D341Med (cell line): ENCODE measurements at places on chromosomes 2 and 18.

- no peak for DNase-seq
These were observed 1.1 kb upstream of the MBOAT2 start for GRCh38 chr2:9004338-9005204.

GRCh38 chr18:45834306-45834705, 8.8 kb downstream of the SIGLEC15 start:
- peak; percentile 29 for DNase-seq

GRCh38 chr2:158726911-158727592, 68.1 kb upstream of the DAPL1 start:
- DNase-seq = no peak

- DNase-seq = no peak
These were observed 108.3 kb upstream of the PPP1CB start for GRCh38 chr2:28643327-28643726.

DNA sequence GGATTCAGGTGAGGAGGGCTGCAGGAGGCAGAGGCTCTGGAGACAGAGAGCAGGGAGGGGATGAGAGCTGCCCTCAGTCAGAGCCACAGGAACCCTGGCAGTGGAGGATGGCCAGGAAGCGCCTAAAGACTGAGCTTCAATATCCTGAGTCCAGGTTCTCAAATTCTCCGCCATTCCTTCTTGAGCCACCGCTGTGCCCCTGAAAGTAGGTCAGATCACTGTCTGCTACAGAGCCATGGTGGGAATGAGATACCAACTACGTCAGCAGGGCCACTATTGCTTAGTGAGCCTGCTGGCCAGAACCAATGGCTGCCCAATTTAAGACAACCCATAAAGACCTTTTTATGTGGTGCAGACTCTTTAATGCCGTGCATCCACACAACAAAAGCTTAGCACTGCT, 155.5 kb downstream of the CTIF start:
- DNase-seq = no peak

GRCh38 chr2:226087505-226088365, 688.2 kb downstream of the NYAP2 start:
- no peak for DNase-seq

GRCh38 chr18:44719519-44720060, 38.9 kb downstream of the SETBP1 start:
- DNase-seq = no peak

DNA sequence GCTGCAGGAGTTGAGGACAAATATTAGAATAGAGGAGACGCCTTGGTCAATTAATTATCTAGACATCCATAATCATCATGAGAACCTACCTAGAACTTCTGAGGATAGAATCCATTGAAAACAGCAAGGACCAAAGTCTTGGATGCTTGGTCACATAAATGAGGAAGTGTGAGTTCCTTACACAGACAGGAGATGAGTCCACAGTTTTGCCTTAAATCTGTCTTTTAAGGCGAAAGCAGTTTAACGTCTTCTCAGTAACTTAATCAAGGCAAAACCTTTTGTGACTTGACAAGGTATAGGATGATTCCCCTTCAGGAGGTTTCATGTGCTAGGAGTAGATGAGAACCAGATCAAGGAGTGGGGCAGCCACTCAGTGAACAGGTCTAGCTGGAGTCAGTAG, 1783.2 kb upstream of the CELF4 start:
- no peak for DNase-seq

DNA sequence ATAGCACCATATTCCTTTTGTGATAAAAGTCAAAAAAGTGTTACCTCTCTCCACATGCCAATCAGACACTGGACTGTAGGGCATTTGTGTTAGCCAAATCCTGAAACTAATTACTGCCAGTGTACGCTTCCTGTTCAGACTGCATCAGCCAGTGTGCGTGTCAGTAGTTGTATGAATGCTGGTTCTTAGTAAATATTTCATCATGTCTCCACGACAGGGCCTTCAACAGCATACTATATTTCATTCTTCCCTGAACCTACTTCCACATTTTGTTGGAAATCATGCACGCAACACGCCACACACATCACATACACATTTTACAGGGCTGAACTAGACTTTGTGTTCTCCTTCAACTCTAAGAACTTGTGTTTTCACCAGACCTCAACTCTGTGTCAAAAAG, 77.5 kb downstream of the EPB41L3 start:
- DNase-seq = no peak

DNA sequence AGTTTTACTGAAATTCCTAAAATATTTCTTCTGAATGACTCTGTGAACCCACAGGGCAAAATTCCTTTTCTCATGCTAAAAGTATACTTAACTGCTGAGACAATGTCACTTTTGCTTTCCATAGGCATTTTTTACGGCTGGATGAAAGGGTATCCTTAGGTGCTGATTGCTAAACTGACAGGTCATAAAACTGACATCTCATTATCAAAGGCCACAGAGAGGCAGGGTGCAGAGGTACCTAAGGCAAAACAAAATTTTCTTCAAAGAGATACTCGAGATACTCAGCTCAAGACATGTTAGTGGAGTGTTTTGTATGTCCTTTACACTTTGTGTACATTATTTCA, 62.0 kb upstream of the WDR75 start:
- DNase-seq = no peak

DNA sequence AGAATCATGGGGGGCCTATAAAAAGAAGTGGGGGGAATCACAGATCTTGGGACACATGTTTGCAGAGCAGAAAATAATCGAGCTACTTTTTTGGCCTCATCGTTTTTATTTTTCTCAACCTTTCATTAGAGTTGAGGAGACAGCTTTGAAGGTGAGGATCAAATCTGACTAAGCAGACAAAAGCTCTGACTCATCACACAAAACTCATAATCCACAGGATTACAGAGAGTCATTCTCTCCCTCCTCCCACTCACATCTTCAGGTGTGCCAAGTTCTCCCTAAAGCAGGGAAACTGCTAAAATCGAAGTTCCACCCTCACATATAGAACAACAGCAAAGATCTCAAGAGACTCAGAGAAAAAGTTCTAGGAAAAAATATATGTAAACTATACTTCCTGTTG, 15.6 kb downstream of the BAZ2B start:
- DNase-seq = no peak

- no peak for DNase-seq
These were observed 78.2 kb downstream of the DYSF start for GRCh38 chr2:71531522-71532047.

GRCh38 chr2:137800386-137800785, 163.9 kb upstream of the HNMT start:
- DNase-seq = no peak

DNA sequence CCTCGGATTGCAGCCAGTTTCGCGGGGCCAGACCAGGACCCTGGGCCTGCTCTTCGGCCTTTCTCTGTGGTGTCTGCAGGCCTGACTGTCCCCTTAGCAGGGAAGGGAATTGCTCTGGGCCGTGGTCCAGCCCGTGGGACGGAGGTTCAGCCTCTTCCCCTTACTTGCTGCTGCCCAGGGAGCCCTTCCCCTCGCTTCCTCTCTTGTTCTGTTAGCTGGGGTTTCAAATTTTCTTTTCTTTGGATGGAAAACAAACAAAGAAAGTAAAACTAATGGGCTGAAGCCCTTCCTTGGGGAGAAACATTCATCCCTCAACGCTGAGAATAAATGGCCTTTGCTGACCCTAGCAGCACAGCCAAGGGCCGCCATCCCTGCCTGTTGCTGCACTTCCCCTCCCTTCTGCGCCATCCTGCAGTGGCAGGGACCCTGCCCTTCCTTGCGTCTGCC, 52.4 kb downstream of the ASAP2 start:
- no peak for DNase-seq

GRCh38 chr18:49142216-49142615, 191.5 kb upstream of the SMAD7 start:
- DNase-seq = no peak

GRCh38 chr2:216004697-216005283, 8.6 kb downstream of the MREG start:
- DNase-seq = no peak

DNA sequence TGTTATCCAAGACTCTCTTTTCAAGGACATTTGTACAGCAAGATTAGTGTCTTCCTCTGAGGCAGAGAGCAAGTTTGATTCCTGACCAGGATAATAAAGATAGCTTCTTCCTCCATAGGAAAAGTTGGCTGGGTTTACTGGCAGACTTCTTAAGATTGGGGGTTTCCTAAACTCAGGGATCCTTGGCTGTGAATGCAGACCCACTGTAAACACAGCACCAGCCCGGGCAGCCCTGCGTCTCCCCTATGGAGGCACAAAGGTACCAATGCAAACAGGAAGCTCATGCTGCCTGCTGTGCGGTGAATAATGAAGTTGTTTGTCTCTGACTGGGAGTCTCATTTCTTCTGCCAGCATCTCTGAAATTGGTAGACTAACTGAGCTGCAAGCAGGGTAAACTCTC, 96.2 kb upstream of the ARHGAP28 start:
- no peak for DNase-seq

DNA sequence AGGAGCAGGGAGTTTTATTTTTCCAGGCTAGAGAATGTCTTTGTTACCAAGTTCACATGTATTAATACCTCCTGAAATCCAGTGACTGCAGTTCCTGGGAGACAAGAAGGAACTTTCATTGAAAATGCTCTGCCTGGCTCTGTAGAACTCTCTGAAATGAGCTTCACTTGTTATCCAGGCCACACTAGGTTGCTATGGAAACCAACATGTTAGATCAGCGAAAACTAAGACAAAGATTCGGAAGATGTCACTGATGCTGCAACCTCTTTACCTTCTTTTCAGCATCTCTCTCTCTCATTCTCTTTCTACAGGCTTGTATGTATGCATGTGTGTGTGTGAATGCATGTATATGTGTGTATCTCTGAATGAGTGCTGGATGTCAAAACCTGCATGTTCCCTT, 218.5 kb downstream of the TRIB2 start:
- no peak for DNase-seq

- no peak for DNase-seq
These were observed 30.2 kb downstream of the CMPK2 start for GRCh38 chr2:6835467-6835866.

DNA sequence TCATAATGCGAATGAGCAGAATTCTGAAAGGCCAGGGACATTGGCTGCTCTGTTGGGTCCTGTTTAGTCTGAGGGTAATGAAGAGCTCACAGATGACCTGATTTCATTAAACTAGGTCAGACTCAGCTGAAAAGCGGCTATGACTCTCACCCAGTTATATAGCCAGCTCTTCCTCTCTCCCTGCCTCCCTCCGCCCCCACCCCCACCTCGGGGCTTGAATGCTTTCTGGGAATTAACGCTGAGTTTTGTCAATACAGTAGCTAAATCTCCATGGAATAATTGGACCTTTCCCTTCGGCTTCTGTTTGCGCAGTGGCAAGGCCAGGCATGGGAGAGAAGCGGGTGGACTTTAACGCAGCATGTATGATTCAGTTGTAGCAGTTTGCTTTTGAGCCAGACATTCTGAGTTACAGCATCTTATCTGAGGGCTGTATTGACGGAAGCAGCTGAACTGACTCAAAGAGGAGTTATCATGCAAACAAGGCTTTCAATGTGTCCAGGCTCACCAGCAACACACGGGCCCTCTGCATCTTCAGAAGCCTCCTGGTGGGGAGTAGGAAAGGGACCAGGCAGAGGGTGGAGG, 110.6 kb downstream of the MYCN start:
- DNase-seq = no peak

- DNase-seq = no peak
These were observed 2.1 kb downstream of the NCKAP1 start for GRCh38 chr2:183035954-183036669.

GRCh38 chr2:125125902-125126301, 1100.8 kb downstream of the CNTNAP5 start:
- DNase-seq = no peak

GRCh38 chr18:23802817-23803216, 113.6 kb downstream of the LAMA3 start:
- no peak for DNase-seq

GRCh38 chr2:190303647-190304046, 16.0 kb downstream of the HIBCH start:
- DNase-seq = no peak

DNA sequence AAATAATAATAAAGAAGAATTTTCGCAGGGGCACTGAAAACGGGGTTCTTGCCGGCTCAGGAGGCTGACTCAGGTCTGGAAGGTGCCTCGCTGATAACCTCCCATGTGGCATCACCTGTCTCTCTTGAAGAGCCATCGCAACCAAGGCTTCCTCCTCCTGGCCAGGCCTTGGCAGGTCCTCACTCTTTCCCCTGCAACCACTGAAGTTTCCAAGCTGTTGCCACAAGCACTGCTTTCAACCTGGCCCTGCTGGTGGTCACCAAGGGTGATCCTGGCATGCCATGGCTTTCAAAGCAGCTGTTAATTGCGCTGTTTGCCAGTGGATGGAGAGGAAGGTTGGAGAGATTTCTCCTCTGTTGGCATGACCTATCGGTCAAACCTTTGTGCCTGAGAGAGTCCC, 163.6 kb upstream of the COPS8 start:
- DNase-seq = no peak

DNA sequence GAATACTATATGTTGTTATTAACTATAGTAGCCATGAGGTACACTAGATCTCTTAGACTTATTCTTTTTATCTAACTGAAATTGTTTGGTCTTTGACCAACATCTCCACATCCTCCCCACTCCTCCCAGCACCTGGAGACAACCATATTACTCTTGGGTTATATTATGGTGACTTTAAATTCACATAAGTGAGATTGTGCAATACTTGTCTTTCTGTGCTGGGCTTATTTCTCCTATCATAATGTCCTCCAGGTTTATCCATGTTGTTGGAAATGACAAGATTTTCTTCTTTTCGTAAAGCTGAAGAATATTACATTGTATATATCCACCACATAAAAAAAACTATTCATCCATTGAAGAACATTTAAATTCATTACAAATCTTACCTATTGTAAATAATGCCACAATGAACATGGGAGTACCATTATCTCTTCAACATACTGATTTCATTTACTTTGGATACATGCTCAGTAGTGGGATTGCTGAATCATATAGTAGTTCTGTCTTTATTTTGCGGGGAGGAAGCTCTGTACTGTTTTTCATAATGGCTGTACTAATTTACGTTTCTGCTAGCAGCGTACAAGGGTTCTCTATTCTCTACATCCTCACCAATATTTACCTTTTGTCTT, 159.2 kb upstream of the SCN7A start:
- no peak for DNase-seq

- no peak for DNase-seq
These were observed 290.8 kb upstream of the CHAC2 start for GRCh38 chr2:53476834-53477233.

- peak; percentile 77 for DNase-seq
These were observed 237.3 kb downstream of the DCDC2C start for GRCh38 chr2:3940661-3941060.

- no peak for DNase-seq
These were observed 134.2 kb downstream of the SMAD7 start for GRCh38 chr18:48816554-48816953.

- no peak for DNase-seq
These were observed 133.9 kb downstream of the TGIF1 start for GRCh38 chr18:3583873-3584247.

DNA sequence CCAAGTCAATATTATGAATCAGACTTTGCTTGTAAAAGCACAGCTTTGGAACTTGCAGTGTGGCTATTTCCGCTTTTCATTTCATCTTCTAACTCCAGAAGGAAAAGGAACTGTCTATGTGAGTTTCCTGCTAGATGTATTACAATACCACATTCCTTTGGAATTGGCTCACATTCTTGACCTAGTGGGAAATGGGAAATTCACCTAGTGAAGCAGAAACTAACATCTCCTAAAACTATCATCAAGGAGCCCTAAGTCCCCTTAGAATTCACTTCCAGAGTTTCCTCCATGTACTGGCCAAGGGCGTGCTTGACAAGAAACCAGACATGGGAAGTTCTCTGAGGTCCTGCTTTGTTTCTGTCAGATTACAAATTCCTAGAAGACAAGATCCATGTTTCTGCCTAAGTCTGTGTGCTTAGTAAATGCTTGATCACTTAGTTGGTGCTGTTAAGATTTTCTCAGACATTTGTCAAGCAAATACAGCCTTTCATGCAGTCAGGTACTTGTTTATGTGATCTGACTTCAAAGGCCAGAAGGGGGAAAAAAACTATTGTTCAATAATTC, 275.7 kb upstream of the FN1 start:
- DNase-seq = no peak
